SK-MEL-5 (cell line): ENCODE measurements at places on chromosomes 12 and 14.

DNA sequence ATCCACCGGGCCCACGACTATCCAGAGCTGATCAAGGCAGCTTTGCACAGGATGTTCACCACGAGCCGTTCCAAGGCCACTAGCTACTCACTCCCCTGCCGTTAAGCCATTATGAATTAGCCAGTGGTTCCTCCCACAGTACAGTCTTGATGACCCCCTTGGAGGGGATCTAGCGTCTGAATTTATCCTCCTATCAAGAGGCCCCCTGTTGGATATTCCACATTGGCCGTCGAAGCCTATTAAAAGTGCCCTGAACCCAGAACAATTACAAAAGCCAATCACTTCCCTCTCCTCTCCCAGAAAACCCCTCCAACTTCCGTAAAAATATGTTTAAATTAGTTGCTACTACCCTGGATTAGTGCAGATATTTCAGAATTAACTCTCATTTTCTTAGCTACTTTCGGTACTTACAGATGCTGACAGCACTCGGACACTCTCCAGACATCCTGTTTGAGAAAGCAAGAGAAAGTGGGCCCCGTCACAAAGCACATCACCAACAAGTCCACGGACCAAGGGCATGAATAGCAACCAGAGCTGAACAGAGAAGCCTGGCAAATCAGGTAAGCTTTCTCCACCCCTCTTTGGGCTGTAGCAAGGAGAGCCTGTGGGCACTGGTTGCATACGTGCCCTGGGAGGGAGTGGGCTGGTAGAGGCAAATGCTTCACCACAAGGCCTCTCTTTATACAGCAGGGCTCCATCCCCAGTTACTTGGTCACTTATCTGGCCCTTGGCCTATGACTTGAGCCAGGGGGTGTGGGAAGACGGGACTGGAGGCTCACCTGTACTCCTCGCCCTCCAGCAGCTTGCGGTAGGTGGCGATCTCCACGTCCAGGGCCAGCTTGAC is 5.3 kb downstream of the KRT3 start:
- no peak for DNase-seq

- no peak for DNase-seq
These were observed 75.7 kb downstream of the DIP2B start for GRCh38 chr12:50580436-50580835.

GRCh38 chr14:101227611-101228594 is 324.4 kb upstream of the RTL1 start:
- DNase-seq = no peak

DNA sequence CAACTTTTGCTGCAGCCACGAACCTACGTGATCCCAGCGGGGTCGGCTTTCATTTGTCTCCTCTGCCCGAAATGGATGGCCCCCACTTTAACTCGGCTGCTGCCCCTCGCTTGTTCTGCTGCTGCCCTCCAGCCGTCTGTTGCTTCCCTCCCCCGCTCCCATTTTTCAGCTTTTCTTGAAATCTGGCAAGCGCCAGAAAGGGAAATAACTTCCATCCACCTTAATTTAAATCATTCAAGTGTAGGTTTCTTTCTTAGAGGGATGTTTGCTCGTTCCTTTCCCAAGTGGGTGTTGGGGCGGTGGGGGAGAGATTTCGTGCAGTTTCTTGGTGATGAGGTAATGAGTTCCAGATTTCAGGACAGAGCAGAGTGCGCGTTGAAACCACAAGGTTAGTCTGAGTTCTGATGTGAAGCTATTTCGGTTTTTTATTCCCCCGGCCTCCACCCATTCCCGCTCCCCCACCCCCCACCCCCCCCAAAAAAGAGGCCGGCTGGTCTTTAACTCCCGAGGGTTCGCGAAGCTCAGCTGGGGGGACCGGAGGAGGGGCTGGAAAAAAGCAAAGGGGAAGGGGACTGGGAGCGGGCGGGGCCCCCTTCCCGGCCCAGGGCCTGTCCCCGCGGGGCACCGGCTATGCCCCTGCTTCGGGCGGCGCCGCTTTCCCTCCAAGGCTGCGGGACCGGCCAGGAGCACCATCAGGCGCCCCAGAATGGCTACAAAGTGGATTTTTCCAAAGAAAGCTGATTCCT is 2.2 kb upstream of the ZFP36L1 start:
- DNase-seq = peak; percentile 48

GRCh38 chr14:33511851-33512640 is 438.8 kb downstream of the EGLN3 start:
- DNase-seq = no peak

DNA sequence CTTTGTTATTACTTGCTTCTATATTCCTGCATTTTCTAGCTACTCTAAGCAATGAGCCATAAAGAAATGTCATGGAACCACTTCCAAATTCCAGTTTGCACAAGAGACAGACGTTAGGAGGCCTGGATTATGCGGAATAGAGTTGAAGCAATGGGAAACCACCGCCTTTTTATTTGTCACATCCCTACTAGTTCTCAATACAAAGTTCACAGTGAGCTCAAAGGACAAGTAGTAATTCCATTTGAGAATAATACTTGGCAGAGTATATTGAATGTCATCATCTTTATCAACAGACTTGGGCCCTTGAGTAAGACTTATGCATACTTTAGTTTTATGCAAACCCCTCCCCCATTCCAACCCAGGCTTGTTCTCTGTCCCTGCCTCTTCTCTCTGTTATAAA is 3.7 kb upstream of the SLC15A5 start:
- no peak for DNase-seq

DNA sequence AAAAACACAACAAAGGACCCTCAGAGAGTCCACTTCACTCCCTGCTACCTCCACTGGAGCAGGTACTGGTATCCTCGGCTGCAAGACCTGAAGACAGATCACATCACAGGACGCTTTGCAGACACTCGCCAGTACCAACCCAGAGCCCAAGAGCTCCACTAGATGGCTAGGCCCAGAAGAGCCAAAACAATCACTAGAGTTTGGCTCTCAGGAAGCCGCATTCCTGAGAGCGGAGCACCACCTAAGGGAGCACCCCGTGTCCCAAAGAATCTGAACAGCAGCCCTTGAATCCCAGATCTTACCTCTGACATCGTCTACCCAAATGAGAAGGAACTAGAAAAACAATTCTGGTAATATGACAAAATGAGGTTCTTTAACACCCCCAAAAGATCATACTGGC is 399.8 kb downstream of the RAD51B start:
- no peak for DNase-seq

GRCh38 chr12:57612711-57613426 is 1.6 kb downstream of the ARHGEF25 start:
- DNase-seq = no peak

DNA sequence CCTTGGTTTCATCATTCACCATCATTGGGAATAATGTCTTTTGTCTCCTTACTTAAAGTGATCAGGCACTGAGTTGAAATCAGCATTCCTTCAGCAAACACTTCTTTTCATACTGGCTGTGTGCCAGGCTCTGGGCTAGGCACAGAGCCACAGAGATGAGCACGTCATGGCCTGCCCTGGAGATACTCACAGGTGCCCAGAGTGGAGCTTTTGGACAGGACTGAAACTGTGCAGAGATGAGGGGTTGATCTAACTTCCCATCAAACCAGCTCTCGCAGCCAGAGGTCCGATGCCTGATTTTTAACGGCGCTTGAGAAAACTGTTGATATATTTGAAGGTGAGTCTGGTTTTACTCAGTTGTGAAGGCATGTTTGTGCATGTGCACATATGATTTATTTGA is 43.1 kb downstream of the CACNA1C start:
- DNase-seq = no peak

DNA sequence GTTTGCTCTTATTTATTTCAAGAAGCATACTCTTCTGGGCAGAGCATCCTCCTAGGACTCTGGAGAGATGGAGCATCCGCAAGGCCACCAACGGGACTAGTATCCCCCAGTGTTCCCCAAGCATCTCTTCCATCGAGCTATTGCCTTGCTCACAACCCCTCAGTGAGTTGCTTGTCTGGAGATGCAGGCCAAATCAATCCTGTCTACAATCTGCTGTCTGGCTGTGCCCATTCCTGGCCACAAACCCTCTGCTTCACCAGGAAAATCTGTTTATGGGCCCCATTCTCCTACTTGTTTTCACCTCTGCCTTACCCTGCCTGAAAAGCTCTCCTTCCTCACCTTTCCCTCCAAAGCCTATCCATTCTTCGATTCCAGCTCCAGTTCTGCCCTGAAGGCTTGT is 219.2 kb downstream of the CACNA1C start:
- no peak for DNase-seq

DNA sequence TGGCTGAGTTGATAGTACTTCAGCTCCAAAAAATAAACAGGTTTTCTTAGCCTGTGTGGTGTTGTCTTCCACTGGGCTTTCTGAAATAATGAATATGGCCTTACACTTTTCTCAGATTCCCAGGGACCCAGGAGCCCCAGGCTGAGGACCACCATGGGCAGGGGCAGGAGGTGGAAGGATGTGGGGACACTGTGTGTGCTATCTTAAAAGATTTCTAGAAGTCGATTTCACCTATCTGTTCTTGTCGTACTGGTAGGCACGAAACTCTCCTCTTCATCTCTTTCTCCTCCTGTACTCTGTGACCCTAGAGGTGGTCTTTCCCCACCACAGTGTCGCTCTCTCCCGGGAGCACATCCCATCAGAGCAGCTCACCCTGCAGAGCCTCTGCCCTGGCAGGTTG is 107.7 kb upstream of the FKBP4 start:
- DNase-seq = no peak
